ENCODE measurements at places on chromosomes 13 and 19.

DNA sequence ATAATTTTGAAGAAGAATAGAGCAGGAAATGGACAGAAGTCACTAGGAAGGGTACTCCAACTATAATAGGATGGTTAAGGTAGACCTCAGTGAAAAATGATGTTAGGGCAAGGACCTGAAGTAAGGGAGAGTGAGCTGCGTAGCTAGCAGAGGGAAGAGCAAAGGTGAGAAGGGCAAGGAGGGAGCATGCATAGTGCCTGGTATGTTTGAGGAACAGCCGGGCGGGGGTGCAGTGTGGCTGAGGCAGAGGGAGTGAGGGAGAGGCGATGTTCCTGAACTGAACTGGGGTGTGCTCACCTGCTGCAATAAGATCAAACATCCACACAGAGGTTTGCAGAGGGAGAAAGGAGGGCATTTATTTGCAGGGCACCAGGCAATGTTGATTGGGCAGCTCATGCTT is 110.4 kb downstream of the DNAJC15 start:
- DNase-seq, result no peak

GRCh38 chr13:114062754-114063153 is 69.7 kb downstream of the RASA3 start:
- DNase-seq, result no peak

- DNase-seq, result no peak
Measured at GRCh38 chr13:33115274-33115673, 99.1 kb downstream of the KL start.

DNA sequence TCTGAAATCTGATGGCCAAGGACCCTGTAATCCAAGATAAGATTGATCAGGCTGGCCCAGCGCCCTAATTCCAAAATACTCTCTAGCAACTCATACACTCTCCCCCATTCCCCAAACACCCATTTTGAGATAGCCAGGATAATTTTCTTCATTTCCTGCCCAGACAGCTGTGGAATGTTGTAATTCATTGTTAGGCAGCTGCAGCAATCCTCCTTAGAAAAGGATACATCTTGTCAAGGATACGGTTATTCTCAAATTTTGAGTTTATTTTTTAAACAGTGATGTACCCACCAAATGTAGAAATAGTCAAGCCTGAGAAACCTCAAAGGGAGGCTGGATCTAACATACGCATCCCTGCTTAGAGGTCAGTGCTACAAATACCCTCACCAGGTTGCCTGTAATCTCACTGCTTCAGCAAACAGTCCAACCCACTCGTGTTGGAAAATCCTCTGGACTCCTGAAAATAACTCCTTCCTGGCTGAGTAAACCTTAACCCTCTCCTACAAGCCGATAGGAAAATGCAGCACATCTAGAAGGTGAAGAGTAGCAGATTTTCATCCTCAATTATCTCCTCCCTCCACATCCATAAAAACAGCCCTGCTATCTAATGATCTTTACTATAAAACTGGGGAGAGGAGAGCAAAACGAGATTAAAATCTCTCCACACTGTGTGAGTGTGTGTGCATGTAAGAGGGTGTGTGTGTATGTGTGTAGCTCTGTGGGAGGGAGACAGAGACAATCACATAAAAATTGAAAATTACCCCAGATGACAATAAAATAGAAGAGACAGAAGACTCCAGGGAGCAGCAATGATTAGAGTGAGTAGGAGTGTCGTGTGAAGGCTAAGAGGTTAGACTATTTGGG is 683.1 kb downstream of the DIAPH3 start:
- no peak for DNase-seq

DNA sequence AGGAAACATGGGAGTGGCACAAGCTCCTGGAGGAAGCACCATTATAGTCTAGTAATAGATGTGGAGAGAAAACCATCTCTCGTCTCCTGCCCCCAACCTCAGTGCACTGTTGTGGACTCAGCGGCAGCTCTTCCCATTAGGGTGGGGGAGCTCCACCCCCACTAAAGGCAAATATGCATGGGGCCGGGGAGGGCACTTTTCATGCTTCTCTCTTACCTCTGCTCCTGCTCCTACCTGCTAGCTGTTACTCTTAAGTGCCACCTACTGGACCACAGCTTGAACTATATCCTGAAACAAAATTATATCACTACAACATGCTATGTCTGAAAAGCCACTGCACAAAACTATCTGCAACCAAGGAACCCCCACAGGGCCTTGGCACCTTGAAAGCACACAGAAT is 112.6 kb upstream of the DACH1 start:
- DNase-seq, result no peak

- no peak for DNase-seq
Measured at GRCh38 chr13:36862002-36862685, 43.1 kb downstream of the RFXAP start.

- no peak for DNase-seq
Measured at GRCh38 chr19:12574036-12574435, 22.8 kb upstream of the ZNF564 start.

DNA sequence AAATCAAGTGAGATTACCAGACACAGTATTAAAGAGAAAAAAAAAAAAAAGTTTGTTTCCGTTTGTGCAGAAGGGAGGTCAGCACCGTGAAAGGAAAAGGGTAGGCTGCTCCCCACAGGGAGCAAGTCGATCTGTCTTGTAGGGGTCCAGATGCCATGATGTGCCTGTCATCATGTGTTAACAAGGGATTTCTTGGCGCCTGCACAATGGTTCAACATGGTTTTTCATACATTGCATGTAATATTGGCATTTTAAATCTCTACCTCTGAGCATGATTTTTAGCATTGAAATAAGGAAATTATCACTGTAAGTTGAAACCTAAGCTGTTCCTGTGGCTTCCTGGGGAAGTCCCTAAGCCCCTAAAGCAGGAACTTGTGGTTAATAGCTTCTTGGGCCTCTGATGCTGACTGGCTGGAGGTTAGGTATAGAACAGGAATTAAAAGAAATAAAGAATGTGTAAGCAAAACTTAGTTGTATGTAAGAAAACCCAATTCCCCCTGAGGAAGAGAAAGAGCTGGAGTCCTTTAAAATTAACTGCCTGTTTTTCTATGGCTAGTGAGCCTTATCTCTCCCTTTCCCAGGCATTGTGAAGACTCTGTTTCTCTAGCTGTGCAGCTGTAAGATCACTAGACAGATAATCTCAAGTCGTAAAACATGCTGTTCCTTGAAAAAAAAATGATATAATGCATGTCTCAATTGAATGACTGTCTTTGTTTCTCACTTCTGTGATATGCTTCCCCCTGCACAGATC is 7.4 kb upstream of the FCGBP start:
- peak; percentile 90 for DNase-seq

DNA sequence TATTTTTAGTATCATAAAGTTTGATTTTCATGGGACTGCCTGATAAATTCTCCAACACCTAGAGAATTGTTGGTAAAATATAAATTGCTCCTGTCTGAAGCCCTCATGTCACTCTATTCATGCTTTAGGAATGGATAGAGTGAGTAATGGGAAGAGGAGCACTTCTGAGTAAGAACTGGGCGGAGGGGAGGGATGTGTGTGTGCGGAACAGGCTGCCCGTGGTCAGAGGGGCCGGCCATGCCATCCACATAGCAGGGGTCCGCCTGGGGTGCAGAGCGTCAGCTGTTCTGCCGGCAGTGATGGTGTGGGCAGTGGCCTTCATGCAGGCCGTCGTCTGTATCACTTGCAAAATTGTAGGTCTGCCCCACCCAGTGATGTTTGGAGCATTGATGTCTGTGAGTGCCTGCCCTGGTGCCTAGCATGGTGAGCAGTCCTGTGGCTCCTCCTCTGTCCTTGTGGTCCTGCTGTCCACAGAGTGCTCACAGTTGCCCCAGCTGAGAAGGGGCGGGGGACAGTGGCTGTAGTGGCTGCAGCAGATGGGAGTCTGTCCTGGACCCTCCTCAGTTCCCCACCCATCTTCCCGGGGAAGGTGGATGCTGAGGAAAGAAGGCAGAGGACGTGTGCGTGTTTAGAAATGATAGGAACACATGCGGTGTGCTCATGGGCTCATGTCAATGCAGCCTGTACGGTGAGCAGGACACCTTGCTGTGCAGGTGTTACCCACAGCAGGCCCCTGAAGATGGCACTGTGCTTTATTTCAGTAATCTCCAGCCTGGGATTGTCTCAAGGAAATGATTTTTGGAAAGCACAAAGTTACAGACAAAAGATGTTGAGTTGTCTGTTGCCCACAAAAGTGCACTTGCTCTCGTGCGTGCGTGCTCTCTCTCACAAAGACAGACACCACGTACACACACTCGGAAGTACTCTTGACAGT is 49.4 kb upstream of the TEX29 start:
- DNase-seq, result no peak

GRCh38 chr19:17332677-17333581 is 1.7 kb downstream of the ANO8 start:
- DNase-seq, result peak; percentile 41

DNA sequence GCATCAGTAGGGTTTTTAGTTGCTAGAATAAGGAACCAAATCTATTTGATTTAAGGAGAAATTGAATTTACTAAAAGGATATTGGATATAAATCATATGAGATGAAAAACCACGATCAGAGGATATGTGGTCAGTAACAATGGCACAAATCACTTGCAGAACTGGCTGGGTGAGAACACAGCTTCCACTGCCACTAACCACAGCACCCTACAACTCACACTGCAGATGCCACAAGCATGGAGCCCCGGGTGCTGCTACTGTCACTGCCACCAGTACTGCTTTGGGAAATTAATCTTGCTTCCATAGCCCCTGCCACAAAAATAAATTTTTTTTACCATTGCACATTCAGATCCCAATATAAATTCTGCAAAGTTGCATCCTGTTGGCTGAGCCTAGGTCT is 40.6 kb upstream of the KLF12 start:
- DNase-seq, result no peak

GRCh38 chr19:15101479-15102082 is 5.6 kb upstream of the SYDE1 start:
- DNase-seq, result peak; percentile 59

- DNase-seq, result no peak
Measured at GRCh38 chr19:35061583-35062373, 20.3 kb downstream of the HPN start.

DNA sequence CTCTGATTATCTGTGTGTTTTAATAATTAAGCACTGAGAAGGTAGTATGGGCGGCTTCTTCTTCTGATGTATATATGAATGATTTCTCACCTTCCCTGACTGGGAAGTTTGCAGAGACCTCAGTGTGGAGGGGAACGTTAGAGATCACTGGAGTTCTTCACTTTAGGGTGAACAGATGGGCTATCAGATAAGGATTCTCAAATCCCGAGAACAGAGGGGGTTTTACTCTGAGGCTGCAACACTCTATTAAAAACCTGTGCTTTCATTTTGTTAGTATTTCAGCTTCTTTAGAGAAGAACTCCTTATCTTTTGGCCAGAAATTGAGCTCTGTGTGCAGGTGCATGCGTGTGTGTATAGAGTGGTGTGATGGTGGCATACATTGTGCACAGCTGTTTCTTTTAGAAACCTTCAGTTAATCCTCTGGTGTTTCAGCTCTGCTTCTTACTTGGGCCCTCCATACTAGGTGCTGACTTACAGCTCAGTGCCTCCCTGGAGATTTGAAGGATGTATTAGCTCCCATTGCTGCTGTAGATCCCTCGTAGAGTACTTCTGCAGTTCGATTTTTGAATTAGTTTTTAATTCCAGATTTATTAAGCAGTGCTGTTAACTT is 45.3 kb upstream of the PCDH9 start:
- no peak for DNase-seq

DNA sequence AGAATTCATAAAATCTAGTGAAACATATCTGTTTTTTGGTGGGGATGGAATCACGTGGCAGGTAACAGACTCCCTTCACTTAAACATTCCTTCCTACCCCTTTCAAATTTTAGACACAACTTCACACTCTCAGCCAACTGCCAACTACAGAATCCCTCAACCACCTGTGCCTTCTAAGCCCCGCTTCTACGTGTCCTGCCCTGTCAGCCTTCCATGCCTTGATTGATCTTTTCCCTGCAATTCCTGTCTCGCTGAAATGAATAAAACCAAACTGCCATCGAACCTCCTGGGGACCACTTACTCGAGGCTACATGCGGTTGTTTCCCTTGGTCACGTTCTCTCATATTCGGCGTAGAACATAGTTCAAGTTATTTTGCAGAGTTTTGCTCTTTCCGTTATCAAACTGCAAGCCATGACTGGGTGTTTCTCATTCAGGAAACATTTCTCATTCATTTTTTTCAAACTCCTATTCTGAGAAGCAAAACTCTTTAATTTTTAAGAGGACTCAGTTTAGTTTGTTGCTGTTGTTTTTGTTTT is 1.1 kb downstream of the ZNF625 start:
- DNase-seq, result no peak

GRCh38 chr19:57437931-57438330 is 2.8 kb downstream of the ZNF749 start:
- DNase-seq, result no peak

DNA sequence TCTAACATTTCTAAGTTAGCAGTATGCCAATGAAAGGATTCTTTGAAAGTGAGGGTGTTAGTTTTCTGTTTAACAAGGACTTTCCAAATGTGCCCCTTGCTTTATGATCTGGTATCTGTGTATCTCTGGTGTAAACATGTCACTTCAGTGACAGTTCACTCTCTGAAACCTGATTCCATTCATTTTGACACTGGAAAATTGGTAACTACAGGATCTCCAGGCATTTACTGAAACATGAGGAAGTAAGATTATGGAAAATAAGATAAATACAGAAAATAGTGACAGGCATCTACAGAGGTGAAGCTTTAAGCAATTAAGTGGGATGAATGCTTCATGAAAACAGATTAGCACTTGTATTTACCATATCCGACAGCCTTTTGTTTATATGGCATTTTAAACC is 101.6 kb upstream of the MYO16 start:
- no peak for DNase-seq

DNA sequence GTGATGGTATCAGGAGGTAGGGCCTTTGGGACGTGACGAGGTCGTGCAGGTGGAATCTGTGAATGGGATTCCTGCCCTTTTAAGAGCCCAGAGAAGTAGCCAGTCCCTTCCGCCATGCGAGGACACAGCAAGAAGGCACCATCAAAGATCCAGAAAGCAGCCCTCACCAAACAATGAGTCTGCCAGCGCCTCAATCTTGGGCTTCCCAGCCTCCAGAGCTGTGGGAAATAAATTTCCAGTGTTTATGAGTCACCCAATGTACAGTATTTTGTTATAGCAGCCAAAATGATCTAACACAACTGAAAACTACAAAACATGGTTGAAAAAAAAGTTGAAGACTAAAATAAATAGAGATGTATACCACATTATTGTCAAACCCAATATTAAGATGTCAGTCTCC is 16.9 kb upstream of the LAMP1 start:
- DNase-seq, result no peak

- DNase-seq, result no peak
Measured at GRCh38 chr13:66681403-66681802, 548.7 kb downstream of the PCDH9 start.

DNA sequence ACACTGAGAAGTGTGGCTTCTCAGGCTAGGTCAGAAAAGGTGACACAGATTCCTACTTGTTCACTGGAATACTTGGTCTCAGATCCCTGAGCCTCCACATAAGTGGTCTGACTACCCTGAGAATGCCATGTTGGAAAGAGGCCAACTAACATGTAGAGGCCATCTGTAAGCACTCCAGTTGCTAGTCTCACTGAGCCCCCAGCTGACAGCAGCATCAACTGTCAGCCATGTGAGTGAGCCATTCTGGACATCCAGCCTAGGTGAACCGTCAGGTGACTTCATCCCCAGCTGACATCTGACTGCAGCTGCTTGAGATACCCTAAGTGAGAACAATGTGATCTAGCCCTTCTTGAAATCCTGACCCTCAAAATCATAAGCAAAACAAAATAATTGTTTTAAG is 18.1 kb upstream of the ARL11 start:
- DNase-seq, result no peak

- DNase-seq, result no peak
Measured at GRCh38 chr19:42514449-42514848, 13.8 kb downstream of the CEACAM1 start.

- DNase-seq, result peak; percentile 69
Measured at GRCh38 chr19:1512671-1513498, at the start of gene ADAMTSL5. Gene ADAMTSL5, minus strand, starts transcription at chr19:1513019. Its CDS starts 2,076 bp downstream, at chr19:1510943.

GRCh38 chr13:63190219-63190618 is 1774.6 kb upstream of the PCDH20 start:
- DNase-seq, result no peak

Data from suppressor macrophage treated with lipopolysaccharide for 4 hours (primary cell).